ENCODE measurements at places on chromosomes 12 and 14.

DNA sequence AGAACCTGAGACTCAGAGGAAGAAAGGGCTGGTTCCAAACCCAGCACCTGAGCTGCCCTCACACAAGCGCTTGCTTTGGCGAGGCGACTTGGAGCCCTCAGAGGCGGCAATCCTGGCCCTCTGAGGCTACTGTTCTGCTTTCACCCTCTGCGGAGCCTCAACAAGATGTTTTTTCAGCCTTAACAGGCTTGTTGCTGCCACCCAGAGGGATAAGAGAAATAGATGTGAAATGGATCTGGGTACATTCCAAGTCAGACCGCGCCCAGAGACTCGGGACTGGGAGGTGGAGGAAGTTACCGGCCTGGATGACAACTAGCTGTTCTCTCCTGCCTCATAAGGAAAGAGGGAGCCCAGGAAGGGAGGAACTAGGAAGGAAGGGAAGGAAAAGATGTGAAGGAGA, 89.6 kb downstream of the TTC7B start:
- DNase-seq = no peak

DNA sequence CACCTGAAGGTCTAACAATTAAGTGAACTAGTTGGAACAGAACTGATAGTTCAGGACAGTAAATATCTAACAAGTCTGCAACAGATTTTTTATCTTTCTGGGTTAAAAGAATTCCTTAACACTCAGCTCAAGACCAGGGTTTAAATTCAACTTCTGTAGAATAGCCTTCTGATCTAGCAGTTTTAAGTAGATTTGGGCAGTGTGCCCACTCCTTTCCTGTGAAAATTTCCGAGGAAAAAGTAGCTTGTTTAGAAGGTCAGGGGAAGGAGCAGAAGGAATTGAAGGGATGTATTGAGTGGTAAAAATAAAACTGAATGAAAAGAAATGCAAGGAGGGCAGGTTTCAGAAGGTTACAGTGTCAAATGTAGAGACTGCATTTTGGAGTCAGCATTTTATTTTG, 45.8 kb downstream of the ATL1 start:
- no peak for DNase-seq

GRCh38 chr14:102819176-102819628, 42.0 kb downstream of the TRAF3 start:
- peak; percentile 17 for DNase-seq

- no peak for DNase-seq
These were observed 180.3 kb downstream of the IPO8 start for GRCh38 chr12:30515351-30515750.

DNA sequence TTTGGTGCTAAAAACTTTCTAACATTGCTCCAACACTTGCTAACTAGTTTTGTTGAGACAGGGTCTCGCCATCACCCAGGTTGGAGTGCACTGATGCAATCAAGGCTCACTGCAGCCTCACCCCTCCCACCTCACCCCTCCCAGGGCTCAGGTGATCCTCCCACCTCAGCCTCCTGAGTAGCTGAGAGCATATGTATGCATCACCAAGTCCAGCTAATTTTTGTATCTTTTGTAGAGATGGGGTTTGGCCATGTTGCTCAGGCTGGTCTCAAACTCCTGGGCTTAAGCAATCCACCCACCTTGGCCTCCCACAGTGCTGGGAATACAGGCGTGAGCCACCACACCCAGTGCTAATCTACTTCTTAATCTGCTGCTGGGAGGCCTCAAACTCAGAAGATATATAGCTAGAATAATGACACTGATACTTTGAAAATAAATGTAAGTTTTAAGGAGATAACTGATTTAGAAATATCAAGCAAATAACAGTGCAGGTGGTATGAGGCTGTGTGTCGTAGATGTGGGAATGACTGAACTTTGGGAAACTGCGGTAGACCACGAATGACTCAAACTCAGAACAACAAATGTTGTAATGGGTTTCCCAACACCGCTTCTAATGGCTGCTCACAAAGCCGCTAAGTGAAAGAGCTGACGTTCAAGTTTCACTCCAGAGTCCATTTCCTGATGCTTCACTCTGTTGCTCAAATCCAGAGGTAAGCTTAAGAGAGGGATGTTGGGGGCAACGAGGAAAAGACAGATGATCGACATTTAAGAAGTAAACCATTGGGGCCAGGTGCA, 10.0 kb downstream of the TMCC3 start:
- DNase-seq = no peak

DNA sequence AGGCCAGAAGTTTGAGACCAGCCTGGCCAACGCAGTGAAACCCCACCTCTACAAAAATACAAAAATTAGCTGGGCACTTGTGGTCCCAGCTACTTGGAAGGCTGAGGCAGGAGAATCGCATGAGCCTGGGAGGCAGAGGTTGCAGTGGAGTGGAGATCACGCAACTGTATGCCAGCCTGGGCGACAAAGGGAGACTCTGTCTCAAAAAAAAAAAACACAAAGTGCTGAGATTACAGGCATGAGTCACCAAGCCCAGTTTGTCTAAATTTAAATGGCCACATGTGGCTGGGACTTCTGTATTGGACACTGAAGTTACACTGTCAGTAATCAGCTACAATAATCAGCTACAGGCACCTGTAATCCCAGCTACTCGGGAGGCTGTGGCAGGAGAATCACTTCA, 100.9 kb upstream of the AEBP2 start:
- DNase-seq = no peak
